Left lung (tissue), 14 donors: ENCODE measurements at places on chromosomes 5 and 9. TPM values are rescaled to one million over a fixed set of nuclear protein-coding genes. Genes with fewer than 3 reads are reported as not detected.
A peak's percentile ranks its signal among the peaks of the same experiment; 100 is the strongest.

DNA sequence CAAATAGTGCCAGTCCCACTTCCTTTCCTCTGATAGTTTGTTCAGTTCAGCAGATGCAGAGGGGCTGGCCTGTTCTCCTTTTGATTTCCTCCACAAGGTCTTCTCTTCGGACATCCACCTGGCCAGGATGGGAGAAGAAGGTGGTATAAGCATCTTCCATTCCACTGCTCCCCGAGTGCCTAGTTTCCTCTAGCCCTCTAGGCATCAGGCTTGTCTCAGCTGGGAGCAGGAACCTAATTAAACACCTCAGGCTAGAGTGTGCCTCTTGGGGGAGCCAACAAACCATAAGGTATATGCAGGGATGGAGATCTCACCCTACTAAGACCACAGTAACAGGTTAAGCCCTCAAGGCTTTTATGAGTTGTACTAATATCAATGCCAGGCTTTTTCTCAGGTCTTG, 835 bp upstream of the DND1 start:
- H3K36me3 ChIP-seq: no peaks in the 10 kb centered on the region
- no peaks in the 10 kb centered on the region for H3K4me1 ChIP-seq
- DNase-seq: no peak
- no peak overlapping the region for H3K27ac ChIP-seq

GRCh38 chr5:177111720-177112394, 21.7 kb upstream of the NSD1 start:
- H3K27ac ChIP-seq: no peak overlapping the region
- H3K4me3 ChIP-seq: no peak overlapping the region
- peaks cover 6% of the 10 kb centered on the region for H3K4me1 ChIP-seq
- DNase-seq: peak; percentile 85

FCN2 gene
- total RNA-seq: not detected

LVRN gene
- 0.06 TPM for total RNA-seq

DNA sequence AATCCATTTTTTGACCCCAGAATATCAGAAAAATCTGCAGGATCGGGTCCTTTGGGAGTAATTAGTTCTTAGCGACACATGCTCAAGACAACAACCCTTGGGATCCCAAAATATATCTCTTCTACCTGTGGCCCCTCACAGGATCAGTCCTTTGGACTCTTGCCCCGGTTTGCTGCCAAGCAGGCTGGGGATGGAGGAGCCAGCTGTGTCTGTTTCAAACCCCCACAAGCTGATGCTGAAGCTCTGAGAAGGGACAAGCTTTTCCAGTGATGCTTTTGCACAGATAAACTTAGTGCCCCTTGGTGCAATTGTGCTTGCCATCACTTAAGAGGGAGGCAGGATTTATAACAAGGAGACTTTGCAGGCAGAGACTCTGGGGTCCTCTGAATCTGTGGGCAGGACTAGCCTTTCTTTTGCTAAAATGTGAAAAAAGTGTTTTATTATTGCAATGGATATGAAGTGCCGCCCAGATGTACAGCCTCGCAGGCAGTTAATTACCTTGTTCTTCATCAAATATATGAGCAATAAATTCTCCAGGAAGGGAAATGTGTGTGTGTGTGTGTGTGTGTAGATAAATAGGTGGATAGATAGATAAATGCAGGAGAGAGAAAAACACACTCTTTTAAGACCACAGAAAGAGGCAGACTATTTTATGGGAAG, 9.6 kb upstream of the LHX2 start:
- H3K4me1 ChIP-seq: no peaks in the 10 kb centered on the region
- H3K27me3 ChIP-seq: peaks cover 93% of the 10 kb centered on the region
- H3K27ac ChIP-seq: no peak overlapping the region

EDIL3 gene
- 20.6 TPM for total RNA-seq

ECM2 gene
- 20.2 TPM for total RNA-seq

TRIP13 gene
- 4.3 TPM for total RNA-seq

GRCh38 chr5:176929654-176930053, 30.5 kb upstream of the HK3 start:
- H3K27me3 ChIP-seq: no peaks in the 10 kb centered on the region
- no peaks in the 10 kb centered on the region for H3K4me1 ChIP-seq
- no peaks in the 10 kb centered on the region for H3K36me3 ChIP-seq
- no peak for DNase-seq
- no peak overlapping the region for H3K27ac ChIP-seq

FST gene
- 3.7 TPM for total RNA-seq

DNA sequence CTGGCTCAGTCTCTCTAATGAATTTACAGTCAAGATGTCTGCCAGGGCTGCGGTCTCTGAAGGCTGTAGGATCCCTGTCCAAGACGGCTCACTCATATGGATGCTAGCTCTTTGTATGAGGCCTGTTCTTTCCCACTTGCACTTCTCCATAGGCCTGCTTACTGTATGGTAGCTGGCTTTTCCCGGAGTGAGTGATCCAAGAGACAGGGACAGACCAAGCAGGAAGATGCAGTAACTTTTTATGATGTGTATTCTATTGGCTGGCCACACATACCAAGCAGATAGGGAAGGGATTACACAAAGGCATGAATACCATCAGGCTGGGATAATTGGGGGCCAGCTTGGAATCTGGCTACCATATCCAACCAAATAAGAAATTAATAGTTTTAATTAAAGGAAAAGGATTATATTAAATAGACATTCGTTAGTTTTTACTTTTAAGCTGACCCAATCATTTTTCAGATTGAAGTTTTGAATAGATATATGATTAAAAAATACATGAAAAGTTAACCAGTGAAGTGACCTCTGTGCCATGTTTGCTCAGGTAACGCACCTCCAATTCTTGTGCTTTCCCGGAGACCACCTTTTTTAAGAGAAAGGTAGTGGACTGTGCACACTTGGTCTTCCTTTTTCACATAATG, 20.6 kb downstream of the NSD1 start:
- DNase-seq: no peak
- H3K36me3 ChIP-seq: no peaks in the 10 kb centered on the region
- H3K27me3 ChIP-seq: no peaks in the 10 kb centered on the region

FLT4 gene
- total RNA-seq: 21.7 TPM

RIGI gene
- 13.7 TPM for total RNA-seq

RASGRF2 gene
- total RNA-seq: 7.0 TPM

- no peak for DNase-seq
- H3K27ac ChIP-seq: no peak overlapping the region
- no peaks in the 10 kb centered on the region for H3K36me3 ChIP-seq
- no peaks in the 10 kb centered on the region for H3K4me1 ChIP-seq
- H3K27me3 ChIP-seq: no peaks in the 10 kb centered on the region
Observed at GRCh38 chr5:91177639-91178038, 205.5 kb downstream of the ARRDC3 start.

- H3K4me3 ChIP-seq: no peak overlapping the region
- H3K27ac ChIP-seq: no peak overlapping the region
- no peaks in the 10 kb centered on the region for H3K4me1 ChIP-seq
- peaks cover 77% of the 10 kb centered on the region for H3K27me3 ChIP-seq
- no peaks in the 10 kb centered on the region for H3K36me3 ChIP-seq
Observed at GRCh38 chr5:169301986-169302385, 1.0 kb upstream of the SLIT3 start.

AQP7 gene
- 8.3 TPM for total RNA-seq

- H3K4me3 ChIP-seq: peak overlapping the region; percentile 40
- no peaks in the 10 kb centered on the region for H3K27me3 ChIP-seq
- H3K27ac ChIP-seq: peak overlapping the region; percentile 80
- peaks cover 14% of the 10 kb centered on the region for H3K4me1 ChIP-seq
- no peaks in the 10 kb centered on the region for H3K36me3 ChIP-seq
- DNase-seq: no peak
Observed at GRCh38 chr5:149580808-149581191, 498 bp upstream of the ARHGEF37 start.

- peaks cover 9% of the 10 kb centered on the region for H3K4me1 ChIP-seq
- no peaks in the 10 kb centered on the region for H3K36me3 ChIP-seq
- H3K27ac ChIP-seq: no peak overlapping the region
- peak; percentile 31 for DNase-seq
- H3K27me3 ChIP-seq: no peaks in the 10 kb centered on the region
Observed at GRCh38 chr5:16597946-16598694, 18.7 kb downstream of the RETREG1 start.

BTNL3 gene
- total RNA-seq: not detected

- no peak overlapping the region for H3K4me3 ChIP-seq
- DNase-seq: no peak
- no peak overlapping the region for H3K27ac ChIP-seq
Observed at GRCh38 chr5:115487756-115488155, 56.8 kb downstream of the FEM1C start.

DNA sequence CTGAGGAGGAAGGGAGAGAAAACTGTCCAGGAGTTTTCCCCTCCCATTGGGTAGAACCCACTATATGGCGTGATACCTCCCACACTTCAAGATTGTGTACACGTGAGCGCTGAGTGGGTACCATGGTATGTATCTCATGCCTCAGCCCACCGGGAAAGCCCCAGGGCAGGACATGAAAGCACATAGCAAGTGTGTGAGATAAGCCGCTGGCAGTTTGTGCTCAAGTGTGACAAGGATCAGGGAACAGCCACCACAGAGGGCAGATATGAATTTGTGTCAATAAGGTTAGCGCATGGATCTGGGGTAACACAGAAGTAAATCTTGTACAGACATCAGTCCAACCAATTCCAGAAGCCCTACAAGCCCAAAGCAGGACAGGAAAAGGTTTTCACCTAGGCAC, 42.6 kb upstream of the NAA35 start:
- H3K4me1 ChIP-seq: no peaks in the 10 kb centered on the region
- H3K36me3 ChIP-seq: no peaks in the 10 kb centered on the region
- DNase-seq: no peak
- no peak overlapping the region for H3K27ac ChIP-seq
- H3K27me3 ChIP-seq: no peaks in the 10 kb centered on the region
- H3K4me3 ChIP-seq: no peak overlapping the region

DNA sequence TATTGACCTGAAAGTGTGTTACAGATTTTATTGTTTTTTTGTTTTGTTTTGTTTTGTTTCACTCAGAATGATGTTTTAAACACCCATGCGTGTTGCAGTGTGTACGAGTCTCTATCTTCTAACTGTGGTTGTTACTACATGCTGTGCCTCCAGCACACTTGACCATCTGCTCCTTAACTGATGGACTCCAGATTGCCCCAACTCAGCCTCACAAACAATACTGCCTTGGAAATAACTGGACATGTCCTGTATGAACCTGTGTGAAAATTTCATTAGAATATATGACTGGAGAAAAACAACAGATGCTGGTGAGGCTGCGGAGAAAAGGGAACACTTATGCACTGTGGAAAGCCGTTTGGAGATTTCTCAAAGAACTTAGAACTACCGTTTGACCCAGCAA, 68.7 kb upstream of the HAND1 start:
- peaks cover 24% of the 10 kb centered on the region for H3K27me3 ChIP-seq
- no peak for DNase-seq
- no peak overlapping the region for H3K27ac ChIP-seq
- H3K4me3 ChIP-seq: no peak overlapping the region

DNA sequence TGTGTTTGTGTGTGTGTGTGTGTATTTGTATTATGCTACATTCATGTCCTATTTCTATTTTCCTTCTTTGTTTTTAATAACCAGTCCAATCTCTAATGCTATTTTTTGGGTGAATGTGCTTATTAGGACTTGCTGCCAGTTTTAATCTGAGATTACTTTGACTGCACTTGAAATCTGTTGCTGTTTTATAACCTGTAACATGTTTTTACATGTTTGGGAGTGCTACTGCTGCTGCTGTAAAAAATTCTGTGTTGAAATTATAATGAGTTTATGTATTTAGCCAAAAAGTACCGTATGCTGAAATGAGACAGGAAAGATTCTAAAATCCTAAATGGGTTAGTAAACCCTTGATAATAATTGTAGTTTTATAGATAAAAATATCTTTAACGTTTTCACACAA, 104.7 kb upstream of the SSBP2 start:
- no peak for DNase-seq
- H3K4me1 ChIP-seq: peaks cover 8% of the 10 kb centered on the region
- no peaks in the 10 kb centered on the region for H3K27me3 ChIP-seq
- no peaks in the 10 kb centered on the region for H3K36me3 ChIP-seq
- H3K4me3 ChIP-seq: no peak overlapping the region
- no peak overlapping the region for H3K27ac ChIP-seq

CTXN3 gene
- total RNA-seq: not detected

DNA sequence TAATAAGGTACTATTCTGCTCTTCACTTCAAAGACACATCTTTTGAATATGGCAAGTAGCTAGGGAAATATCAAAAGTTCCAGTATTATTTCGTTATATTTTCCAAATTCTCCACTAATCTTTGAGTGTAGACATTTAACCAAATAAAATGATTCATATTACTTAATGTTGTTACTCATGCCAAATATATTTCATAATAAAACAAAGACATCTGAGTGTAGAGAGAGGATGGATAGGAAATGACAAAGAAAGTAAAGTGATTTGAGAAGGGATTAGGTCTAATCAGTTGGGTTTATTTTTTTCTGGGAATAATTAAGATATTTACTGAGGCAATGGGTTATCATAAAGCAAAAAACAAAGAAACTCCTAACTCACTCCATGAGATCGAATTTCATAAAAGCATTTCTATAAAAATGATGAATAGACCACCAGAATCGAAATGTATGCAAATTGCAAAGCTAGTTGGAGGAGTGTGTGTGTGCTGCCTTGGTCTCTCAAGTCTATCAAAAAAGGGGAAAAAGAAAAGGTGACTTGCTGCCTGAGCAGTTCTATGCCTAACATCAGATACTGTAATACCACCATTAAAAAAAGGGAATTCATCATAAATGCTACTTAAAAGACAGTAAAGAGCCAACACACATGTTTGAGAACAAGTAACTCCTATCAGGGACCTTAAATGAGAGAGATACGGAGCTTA, 255.5 kb downstream of the PDE4D start:
- no peaks in the 10 kb centered on the region for H3K4me1 ChIP-seq
- no peak overlapping the region for H3K27ac ChIP-seq
- no peak for DNase-seq
- H3K36me3 ChIP-seq: no peaks in the 10 kb centered on the region

DNA sequence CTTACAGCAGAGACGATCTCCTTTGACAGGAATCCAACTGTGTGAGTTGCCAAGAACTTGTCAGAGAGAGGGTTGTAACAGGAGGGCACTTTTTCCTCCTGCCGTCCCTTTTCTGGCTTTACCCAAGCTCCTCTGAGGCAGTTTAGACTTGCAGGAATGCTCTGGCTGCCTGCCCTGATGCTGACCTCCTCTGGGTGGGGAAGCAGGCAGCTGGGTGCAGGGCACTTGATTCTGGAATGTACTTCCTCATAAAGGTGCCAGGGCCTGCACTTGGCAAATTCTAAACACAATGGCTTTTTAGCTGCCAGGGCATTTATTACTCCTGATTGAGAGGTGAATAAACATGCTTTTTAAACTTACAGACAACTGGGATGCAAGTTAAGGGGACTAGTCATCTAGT, 190.4 kb downstream of the EPB41L4A start:
- peak; percentile 86 for DNase-seq
- H3K27ac ChIP-seq: no peak overlapping the region
- H3K36me3 ChIP-seq: no peaks in the 10 kb centered on the region
- peaks cover 7% of the 10 kb centered on the region for H3K4me1 ChIP-seq
- no peak overlapping the region for H3K4me3 ChIP-seq

DNA sequence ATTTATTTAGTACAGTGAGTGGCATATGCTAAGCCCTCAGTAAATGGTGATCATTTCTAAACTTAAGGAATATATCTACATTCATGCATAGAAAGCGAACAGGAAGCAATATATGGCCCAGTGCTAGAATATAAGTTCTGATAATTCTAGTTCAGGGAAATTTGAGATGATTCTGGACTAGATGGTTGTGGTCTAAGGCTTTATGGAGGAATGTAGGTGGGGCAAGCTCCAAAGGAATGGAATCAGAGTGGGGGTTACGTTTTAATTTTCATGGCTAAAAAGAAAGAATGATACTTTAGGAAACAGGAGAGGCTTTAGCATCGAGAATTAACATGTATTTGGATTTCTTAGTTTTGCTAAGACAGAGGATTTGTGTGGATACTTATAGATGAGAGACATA, 56.1 kb downstream of the MTREX start:
- no peak overlapping the region for H3K4me3 ChIP-seq
- H3K27ac ChIP-seq: no peak overlapping the region
- no peaks in the 10 kb centered on the region for H3K36me3 ChIP-seq
- H3K4me1 ChIP-seq: no peaks in the 10 kb centered on the region
- H3K27me3 ChIP-seq: no peaks in the 10 kb centered on the region
